NCI-H1417 treated with DMSO at 0.1 percent for 48 hours (cell line): ENCODE measurements at places on chromosomes 4 and X.
A peak's percentile ranks its signal among the peaks of the same experiment; 100 is the strongest.

DNA sequence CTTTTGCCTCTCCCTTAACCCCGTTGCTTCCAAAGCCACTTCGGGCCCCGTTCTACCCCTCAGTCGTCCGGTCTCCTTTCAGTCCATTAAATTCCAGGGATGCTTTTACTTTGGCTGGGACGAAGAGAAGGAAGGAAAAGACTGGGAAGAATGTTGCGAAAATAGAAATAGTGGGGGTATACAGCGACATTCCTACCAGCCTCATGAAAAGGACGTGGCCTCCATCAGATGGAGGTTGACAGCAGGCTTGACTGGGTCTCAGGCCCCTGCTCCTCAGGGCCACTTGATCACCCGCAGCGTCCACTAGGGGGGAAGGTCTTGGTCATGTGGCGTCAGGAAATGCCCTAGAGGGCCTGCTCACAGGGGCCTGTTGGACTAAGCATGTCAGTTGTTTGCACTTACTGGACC is 657 bp upstream of the ANKRD50 start:
- DNase-seq: peak; percentile 31

DNA sequence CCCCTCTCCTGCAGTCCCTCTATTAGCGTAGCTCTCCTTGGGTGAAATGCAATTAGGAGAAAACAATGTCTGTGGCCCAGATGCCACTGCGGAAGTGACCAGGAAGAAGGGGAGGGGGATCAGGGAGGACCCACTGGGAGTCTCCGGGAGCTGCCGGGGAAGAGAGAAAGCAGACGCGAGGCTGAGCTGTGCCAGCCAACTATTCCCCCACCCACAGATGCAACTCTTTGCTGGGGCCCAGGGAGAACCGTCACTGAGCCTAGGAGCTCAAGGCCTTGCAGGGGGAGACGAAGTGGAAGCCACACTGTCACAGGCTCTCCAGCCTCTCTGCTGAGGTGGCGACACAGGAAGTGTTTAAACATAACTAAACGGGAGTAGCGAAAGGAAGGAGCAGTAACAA is 149.2 kb downstream of the BCOR start:
- DNase-seq: no peak

GRCh38 chr4:125043486-125043885 is 271.3 kb upstream of the FAT4 start:
- no peak for DNase-seq

DNA sequence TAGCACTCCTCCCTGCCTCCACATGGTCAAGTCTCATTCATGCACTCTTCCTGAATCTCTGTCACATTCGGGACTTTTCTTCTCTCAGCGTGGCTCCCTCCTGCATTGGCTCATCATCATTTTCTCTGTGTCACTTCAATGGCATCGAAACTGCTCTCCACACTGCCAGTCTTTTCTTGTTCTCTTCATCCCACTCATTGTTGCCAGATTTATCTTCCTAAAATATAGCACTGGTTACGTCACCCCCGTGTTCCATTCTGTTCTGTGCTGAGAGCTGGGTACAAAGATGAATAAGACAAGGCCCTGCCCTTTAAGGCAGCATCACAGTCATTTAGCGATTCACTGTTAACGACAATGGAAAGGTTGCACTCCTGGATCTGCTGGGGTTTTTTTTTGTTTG is 174.4 kb upstream of the TBC1D9 start:
- no peak for DNase-seq

DNA sequence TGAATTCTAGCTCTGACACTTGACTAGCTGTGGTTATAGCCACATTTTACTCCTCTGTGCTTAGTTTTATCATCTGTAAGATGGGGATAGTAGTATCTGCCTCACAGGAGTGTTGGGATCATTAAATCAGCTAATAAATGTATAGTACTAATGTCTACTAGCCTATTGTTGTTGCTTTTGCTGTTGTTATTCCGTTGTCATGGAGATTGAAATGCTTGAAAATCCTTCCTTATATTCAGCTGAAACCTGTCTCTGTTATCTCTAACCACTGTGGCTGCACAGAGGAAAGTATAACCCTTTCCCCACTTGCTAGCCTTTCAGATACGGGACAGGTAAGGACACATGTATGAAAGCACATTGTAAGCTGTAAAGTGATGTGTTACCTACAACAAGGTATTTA is 33.9 kb downstream of the CLCN5 start:
- no peak for DNase-seq

- no peak for DNase-seq
Measured at GRCh38 chr4:3209551-3210325, 39.2 kb upstream of the MSANTD1 start.

DNA sequence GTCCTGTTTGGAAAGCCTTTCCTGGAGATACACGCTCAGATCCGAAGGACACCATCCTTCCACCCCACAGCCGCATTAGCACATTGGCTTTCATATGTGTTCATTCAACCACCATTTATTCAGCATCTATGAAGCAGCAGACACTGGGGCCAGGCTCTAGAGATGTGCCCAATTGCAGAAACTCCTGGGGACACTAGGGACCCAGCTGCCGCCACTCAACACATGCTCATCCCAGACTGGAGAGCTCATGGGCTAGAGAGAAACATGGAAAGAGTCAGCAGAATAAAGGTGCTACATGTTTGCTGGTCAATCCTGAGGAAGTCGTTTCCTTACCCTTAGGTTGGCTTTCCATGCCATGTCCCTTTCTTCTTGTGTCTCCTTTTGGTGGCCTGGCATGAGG is 7.6 kb downstream of the CTAG1A start:
- no peak for DNase-seq

DNA sequence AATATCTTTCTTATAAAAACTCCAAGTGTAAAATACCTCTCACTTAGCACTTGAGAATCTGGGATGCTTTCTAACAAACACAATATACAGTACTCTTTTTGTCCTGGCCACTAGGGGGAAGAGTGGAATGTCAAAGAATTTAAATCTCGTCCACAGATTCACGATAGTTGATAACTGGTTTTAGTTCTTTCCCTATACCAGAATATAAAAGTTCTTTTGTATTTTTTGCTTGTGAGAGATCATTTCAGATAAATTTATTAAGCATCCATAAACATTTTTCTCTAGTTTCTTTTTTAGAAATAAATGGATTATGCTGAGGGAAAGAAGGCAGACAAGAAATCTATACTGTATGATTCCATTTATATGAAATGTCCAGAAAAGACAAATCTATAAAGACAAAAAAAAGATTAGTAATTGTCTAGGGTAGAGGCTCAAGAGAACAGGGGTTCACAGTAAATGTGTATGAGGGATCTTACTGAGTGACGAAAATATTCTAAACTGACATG is 50.4 kb downstream of the MGARP start:
- no peak for DNase-seq

- no peak for DNase-seq
Measured at GRCh38 chr4:81378386-81378785, 93.3 kb downstream of the RASGEF1B start.

GRCh38 chr4:112647785-112648184 is 10.8 kb downstream of the LARP7 start:
- no peak for DNase-seq

DNA sequence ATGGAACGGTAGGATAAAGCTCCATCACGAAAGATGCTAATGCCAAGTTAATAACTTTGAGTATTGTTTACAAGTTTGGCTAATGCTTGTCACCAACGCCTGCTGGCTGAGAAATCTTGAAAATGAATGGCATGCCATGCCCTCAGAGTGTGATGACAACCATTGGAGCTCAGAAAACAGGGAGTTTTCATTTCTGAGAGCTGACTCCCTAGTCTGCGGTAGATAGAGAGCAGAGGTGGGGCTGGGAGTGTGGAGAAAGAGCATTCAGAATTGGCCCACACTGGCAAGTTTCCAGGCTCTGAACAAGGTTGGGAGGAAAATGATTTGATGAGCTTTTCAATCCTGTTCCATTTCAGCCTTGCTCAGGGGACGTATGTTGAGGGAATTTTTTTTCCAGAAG is 183.9 kb downstream of the CPEB2 start:
- DNase-seq: no peak

- no peak for DNase-seq
Measured at GRCh38 chr4:7787067-7787466, 152.6 kb downstream of the AFAP1 start.

DNA sequence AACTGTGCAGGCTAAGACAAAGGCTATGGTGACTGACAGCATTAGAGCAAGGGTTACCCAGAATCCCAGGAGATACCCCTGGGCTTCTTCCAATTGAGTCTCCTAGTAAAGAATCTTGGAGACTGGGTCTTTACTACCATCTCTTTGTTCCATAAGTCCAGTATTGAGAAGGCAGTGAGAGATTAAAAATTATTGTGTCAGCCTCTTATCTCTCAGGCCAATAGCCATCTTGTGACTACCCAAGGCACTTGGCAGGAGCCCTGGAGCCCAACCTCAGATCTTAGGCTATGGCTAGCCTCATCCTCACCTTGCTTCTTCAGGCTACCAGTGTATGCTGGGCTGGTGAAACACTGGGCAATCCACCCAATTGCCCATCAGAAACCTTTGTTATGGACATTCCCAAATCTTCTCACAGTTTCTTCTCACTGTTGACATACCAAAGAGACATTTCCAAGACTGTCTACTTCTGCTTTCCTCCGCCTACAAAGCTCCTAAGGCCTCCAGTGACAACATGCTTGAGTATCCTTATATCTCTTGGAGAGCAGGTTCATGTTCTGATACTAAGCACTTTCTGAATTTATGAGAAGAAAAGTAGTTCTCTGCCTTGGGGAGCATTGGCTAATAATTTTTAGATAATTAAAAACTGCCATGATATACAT is 76.3 kb upstream of the STIM2 start:
- DNase-seq: no peak

DNA sequence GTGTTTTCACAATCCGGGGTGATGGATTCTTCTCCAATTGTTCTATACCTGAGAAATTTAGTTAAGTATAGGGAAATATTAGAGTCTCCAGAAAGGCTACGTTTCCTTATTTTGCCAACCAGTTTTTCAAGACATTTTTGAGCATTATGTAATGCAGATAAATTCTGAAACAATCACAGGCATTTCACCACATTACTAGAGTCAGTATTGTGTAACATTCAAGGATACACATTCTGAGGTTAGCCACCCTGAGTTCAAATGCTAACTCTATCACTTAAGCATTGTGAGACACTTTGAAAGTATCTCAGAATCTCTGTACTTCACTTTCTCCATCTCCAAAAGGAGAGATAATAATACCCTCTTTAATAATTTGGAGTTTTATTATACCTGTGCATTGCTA is 10.6 kb downstream of the SULT1B1 start:
- DNase-seq: no peak

DNA sequence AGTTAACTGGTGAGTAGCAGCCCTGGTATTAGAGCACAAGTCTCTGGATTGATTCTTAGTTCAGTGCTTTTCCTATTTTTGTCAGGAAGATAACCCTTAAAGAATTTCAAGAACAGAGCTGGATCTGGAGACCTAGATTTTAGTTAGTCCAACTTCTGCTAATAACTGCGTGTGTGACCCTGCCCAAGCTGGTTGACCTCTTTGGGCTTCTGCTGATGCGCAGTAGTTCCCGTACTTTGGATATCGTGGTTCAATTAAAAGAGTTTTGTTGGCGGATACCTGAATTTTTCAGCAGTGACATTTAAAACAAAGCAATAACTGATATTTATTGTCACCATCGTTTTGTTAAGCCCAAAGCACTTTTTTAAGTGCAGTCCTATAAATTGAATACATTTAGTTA is 9.3 kb downstream of the MSMO1 start:
- no peak for DNase-seq

DNA sequence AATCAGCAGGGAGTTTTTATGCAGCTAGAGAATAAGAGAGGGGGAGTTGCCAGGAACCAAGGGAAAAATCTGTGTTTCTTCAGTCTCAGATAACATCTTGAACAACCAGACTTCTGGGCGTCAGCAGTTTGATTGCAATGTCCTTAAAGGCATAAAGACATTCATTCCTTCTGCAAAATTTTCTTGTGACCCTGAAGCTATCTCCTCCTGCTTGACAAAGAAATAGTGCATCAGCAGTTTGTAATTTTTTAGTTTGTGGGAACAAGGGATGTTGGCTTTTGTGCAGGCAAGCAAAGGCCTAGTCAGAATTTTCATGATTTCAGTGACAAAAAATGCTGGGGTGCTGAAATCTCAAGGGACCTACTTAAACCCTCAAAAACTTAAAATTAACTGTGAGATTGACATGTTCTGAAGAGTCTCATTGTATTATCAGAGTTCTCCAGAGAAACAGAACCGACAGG is 125.8 kb upstream of the UNC5C start:
- no peak for DNase-seq

GRCh38 chrX:102744307-102744706 is 23.8 kb downstream of the GPRASP3 start:
- DNase-seq: no peak

DNA sequence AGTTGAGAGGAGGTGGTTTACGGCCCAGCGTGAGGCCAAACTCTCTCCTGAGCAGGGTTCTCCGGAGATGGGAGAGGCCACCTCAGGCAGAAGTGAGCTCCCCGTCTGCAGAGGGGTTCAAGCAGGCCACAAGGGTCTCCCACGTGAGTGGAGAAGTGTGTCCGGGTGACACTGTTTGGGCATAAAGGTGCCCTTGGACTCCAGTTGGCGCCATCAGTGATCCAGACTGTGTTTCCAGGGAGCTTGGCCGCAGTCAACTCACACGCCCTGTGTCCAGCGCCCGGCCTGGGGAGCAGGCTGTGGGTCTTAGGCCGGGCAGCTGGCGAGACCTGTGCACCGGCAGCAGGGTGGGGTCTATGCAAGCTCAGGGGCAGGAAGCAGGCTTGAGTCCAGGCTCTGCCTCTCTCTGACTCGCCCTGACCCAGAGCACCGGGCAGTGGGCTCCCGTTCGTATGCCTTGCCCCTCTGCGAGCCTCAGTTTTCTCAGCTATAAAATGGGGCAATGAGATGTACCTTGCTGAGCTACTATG is 24.6 kb upstream of the HTRA3 start:
- no peak for DNase-seq

DNA sequence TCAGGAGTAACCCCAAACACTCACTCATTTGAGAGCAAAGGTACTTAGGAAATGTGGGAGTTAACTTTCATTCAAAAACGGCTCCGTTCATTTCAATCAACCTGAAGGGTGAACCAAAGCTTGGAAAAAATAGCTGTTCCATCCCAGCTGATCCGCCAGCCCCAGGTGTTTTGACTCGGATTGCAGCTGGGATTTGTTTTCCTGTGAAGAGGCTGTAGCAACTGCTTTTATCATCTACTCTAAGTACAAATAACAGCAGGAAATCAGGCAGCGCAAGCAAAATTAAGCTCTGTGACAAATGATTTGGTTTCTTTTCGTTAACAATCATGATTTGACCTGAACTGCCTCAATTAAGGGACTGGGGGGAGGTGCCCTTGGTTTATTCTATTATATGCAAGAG is 154.7 kb downstream of the BEND2 start:
- DNase-seq: peak; percentile 97

DNA sequence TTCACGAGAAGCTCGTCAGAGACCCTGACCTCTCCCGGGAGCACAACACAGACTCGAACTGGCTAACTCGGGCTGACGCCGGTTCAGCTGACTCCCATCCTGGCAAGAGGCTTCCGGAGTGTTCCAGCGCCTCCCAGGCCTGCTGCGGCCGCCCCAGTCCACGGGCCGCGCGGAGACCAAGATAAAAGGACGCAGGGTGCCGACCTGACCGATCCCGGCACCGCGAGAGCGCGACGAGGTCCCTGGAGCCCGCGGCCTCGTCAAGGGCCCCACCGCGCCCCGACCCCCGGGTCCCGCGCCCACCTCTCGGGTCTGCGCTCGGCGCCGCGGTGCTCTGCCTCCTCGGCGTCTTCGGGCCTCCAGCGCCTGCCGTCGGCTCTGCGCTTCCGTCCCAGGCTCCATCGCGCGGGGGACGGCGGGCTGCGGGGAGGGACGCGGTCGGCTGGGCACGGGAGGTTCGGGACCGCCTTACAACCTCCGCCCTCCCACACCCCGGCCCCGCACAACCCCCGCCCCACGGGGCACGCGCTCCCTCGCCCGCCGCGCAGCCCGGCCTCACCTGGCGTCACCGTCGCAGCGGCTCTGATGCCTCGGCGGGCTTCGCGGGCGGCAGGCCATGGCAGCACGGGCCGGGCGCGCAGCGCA is 426 bp downstream of the SLBP start:
- no peak for DNase-seq
